ENCODE measurements at places on chromosomes 1 and 21.

DNA sequence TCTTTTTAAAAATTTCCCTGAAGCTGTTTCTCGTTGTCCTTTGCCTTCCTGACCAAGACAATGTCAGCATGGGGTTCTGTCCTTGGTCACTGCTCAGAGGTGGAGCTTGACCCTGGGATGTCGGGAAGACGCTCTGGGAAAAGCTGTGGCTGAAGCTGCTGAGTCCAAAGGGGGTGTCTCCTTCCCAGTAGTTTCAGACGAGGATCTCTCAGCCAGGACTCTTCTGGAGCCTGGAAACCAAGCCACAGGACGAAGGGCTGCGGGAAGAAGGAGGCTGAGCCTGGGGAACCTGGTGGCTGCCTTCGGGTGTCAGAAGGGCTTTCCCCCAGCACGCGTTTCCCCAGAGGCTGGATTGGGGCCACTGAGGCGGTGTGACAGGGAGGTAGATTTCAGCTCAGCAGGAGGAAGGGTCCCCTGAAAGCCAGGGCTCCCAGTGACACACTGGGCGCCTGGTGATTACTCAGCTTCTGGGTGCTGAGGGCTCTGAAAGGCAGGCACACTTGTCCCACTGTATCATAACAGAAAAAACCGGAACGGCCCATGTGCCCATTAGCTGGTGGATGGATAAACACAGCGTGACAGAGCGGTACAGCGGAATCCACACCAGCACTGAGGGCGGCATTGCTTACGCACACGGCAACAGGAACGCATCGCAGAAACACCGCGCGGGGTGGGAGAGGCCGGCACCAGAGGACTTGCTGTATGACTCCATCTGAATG is 5.0 kb upstream of the KRTAP12-1 start:
- no peak for DNase-seq

DNA sequence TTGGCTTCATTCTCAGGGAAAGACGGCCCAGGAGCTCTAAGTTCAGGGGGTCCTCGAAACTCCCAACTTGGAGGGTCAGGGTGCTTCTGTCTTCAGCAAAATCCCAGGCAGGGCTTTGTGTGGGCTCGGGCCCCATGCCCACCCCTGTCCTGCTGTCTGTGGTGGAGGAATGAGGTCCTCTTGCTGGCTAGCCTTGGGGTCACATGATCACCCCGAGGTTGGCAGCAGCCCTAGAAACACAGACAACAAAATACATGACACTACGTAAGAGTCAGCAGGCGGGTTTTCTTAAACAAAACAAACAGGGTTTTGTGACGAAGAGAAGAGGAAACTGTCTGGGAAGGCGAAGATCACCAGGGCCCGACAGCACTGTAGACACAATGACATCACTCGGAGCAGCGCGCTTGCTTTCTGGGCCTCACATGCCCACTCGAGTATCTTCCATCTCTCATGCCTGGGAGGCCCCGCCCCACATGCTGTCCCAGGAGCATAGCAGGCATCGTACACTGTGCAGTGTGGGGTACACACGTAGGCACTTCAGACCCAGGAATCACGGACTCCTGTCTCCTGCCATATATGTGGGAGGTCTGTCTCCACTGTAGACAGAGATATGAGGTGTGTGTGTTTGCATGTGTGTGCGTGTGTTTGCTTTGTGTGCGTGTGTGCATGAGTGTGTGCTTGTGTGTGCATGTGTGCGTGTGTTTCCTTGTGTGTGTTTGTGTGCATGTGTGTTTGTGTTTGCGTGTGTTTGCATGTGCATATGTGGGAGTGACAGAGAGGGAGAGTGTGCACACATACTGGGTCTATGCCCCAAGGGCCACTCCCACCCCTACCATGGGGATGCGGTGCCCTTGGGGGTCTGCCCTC is 94.7 kb downstream of the SIK1 start:
- no peak for DNase-seq

DNA sequence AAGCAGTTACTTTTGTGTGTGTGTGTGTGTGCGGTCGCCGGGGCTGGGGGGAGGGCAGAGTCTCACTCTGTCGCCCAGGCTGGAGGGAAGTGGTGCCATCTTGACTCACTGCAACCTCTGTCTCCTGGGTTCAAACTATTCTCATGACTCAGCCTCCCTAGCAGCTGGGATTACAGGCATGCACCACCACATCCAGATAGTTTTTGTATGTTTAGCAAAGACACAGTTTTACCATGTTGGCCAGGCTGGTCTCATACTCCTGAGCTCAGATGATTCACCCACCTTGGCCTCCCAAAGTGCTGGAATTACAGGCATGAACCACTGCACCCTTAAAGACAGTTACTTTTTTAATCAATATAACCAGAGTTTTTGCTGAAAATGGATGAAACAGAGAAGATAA is 207.0 kb downstream of the PTPRC start:
- no peak for DNase-seq

- no peak for DNase-seq
These were observed 30.8 kb downstream of the PLPP3 start for GRCh38 chr1:56548571-56548970.

DNA sequence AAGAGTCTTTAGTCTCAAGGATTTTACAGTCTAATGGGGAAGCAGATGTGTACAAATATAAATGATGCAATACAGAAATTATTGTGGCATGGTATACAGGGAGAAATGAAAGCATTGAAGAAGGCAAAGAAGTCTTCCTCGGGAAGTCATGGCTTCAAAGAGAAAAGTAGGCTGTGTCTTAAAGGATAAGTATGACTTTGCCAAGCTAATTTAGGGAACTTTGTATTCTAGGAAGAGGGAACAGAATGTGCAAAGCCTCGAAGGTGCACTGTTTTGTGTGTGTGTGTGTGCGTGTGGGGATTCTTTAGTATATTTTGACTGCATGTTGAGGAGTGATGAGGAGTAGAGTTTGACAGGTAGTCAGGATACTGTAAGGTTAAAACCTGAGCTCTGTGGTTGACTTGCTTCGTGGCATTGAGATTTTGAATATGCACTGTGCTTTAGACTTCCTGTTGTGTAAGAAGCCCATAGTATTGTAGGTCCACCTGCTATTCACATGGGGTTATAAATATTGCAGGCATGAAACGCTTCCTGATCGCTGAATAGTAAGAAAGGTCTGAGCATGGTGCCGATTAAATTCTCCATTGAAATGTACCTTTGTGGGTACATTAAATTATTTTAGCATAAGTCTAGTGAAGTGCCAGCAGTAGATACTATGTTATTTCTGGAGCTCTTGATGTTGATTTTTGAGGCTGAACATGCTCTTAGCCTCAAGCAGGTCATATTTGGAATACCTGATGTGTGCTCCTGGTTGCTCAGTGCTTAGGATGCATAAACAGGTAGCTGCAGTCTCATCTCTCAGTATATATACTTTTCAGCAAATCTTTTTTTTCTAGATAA is 8.0 kb downstream of the SMAP2 start:
- no peak for DNase-seq

DNA sequence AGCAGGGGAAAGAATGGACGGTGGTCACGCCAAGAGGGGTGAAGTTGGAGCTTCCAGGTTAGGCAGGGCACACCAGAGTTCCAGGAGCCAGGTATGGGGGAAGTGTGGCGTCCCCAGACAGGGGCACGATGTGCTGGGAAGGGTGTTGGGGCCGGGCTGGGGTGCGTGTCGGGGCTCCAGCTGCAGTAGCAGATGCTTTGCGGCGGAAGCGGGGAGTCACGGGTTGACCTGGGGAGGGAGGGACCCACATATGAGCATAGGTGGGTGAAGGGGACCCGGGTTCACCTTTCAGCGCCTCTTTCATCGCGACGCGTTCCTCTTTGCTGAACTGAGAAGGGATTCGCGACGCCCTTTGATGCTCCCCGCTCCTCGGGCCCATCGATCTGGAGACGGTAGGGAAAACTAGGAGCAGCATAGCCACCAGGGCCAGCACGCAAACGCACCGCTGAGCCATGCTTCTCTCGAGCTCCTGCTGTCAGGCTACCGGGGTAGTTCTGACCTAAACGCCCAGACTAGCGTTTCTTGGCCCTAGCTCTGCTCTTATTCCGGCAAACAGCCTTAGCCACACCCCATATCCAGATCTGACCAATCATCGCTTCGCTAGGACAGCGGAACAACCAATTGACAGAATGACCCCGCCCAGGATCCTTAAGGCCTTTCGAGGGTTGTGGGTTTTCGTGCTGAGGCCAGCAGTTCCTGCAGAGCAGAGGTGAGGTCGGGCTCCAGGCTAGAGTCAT is at the start of gene PM20D1:
PM20D1 (minus strand) TSS at position 514 of the 737 bp plus-strand sequence; CDS start at position 454, 60 bp downstream.
- DNase-seq: no peak

DNA sequence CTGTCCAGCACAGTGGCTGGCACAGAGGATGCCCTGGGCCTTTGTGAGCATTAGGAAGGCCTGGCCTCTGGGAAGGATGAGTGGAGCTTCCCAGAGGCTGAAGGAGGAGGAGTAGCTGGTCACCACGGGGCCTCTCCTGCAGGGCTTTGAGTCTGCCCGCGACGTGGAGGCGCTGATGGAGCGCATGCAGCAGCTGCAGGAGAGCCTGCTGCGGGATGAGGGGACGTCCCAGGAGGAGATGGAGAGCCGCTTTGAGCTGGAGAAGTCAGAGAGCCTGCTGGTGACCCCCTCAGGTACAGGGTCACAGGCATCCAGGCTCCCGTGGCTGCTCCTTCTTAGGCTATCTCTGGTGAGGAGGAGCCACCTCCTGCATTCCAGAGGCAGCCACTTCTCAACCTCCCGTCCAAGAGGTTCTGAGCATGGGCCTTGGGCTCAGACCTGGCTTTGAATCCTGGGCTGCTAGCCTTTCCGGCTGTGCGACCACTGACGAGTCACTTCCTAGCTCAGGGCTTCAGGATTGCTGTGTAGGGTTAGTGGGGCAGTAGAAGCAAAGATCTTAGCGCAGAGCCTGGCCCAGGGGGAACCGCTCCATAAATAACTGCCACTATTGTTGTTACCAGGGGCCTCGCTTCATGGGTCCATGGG is 14.0 kb downstream of the SESN2 start:
- no peak for DNase-seq

All from GOT3 (cell line).